ENCODE measurements at places on chromosomes 3 and 15.

DNA sequence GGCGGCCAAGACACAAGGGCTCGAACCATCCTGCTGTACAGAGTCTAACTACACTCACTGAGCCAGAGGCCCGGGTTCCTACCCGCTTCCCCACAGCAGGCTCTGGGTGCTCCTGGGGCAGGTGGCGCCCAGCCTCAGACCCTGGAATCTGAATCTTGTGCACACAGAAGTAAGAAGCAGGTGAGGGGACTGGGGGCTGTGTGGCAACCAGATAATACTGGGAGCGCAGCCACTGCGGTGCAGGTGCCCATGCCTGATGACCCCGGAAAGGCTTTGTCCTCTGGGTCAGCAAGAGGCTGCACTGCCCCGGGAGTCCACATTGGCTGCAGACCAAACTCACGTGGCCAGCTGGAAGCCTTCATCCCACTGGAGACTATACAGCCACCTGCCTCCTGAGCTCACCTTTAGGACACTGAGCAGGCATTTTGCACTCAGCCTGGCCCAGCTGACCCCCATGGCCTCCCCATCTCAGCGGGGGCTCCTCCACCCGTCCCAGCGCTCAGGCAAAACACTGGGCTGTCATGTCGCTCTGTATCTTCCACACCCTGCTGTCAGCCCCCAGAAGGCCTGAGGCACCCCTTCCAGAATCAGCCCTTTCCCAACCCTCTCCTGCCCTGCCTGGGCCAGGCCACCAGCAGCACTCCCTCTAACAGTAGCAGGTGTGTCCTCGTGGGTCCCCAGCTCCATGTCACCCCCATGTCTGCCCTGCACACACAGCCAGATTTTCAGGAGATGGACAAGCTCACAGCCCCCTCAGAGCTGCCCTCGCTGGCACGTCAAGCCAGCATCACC lies 101.0 kb upstream of the IQSEC1 start:
- no peak for DNase-seq

- no peak for DNase-seq
These were observed 270.8 kb downstream of the OPA1 start for GRCh38 chr3:193863657-193864357.

- no peak for DNase-seq
These were observed 15.8 kb downstream of the ST3GAL6 start for GRCh38 chr3:98778852-98779413.

DNA sequence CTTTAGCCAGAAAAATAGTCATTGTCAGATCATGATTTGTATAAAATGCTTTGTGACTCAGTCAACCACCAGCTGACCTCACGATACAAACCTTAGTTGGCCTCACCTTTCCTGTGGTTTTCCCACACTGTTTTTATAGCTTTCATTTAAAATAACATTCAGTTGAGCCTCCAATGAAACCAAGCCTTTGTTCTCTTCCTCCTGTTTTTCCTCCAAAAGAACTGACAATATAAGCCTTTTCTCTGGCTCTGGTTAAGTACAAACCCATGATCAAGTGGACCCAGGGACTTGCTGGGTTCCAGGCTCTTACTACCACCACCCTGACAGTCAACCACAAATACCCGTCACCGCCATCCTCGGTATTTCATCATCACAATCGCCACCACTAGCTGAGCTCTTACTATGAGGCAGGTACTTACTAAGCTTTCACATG lies 81.7 kb downstream of the TAMM41 start:
- DNase-seq: no peak

- no peak for DNase-seq
These were observed 517.3 kb downstream of the MECOM start for GRCh38 chr3:169146179-169146665.

GRCh38 chr3:194332858-194333211 lies 18.3 kb downstream of the CPN2 start:
- DNase-seq: no peak

- no peak for DNase-seq
These were observed 234.2 kb upstream of the ST8SIA2 start for GRCh38 chr15:92159481-92159880.

- DNase-seq: no peak
These were observed 25.5 kb upstream of the APOD start for GRCh38 chr3:195609229-195609628.

DNA sequence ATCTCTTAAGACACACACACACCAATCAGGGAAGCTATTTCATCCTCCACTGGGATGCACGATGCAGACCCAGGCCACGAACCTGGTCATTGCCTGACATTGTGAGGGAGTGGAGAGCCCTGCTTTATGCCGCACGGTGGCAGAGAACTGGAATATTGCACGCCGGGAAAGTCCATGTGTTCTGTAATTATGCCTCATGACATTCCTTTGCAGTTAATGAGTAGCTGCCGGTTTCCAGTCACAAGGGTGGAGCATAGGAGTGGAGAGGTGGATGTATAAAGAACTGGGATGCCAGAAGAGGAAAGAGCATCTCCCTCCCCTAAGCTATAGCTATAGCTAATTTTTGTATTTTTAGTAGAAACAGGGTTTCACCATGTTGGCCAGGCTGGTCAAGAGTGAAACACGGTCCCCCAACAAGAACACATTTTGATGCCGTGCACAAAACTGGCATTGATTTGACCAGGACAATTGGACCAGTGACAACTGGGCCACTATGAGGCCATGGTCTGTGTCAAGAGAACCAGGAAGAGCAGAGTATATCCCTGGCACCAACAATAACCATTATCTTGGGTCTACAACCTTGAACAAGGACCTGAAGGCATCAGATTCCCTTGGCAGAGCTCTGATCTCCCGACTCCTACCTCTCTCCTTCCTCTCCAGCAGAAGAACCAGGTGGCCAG lies 51.4 kb downstream of the SH3BP5 start:
- no peak for DNase-seq

DNA sequence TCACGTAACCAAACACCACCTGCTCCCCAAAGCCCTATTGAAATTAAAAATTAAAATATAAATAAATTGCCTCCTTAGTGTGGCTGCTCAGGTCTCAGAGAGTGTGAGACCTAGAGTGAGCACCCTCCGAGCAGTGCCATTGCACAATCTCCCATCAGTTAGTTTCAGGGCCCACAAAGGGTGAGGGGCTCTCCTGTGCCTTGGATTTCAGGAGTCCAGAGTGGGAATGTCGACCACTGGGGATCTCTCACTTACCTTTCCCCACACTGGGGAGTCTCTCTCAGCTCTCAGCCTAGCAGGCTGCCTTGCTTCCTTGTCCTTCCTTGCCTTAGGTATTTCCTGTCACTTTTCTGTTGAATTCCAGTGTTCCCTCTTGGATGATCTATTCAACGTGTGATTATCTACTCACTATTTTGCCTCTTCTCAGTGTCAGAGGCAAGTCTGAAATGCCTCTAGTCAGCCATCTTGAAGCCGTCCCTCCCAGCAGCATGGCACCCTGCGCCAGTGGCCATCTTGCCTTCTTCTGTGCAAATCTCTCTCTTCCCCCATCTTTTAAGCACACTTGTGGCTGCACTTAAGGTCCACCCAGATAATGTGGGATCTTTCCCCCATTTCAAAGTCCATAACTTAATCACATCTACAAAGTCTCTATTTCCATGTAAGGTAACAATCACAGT lies 119.3 kb downstream of the LRRK1 start:
- no peak for DNase-seq

- DNase-seq: peak; percentile 50
These were observed 600.5 kb downstream of the EDEM1 start for GRCh38 chr3:5787861-5788488.

DNA sequence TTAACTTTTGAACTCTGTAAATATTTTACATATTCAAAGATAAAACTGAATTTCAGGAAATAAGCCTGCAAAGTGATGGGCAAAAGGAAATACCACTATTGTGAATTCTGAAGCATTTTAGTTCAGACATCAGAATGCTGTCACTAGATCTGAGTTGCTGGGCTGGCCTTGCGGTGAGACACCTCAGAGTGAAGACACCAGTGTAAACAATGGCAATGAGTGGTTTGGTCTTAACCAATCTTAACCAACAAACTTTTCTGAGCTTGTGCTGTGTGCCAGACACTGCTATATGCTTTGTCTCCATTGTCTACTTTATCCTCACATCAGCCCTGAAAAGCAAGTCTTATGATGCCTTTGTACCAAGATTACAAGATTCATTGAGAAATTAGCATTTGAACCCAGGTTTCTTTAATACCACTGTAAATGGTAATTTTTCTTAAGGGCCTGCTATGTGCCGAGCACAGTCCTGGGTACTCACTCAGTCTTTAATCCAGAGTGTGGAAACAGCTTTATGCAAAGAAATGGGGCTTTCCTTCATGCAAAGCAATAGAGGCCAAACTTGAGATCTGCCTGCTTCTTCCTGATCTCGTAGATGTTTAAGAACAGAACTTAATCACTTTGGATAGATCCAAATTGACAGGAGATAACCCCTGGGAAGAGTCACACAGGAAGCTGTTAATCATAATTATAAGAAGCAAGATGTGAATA lies 55.0 kb downstream of the TMEM39A start:
- DNase-seq: no peak

DNA sequence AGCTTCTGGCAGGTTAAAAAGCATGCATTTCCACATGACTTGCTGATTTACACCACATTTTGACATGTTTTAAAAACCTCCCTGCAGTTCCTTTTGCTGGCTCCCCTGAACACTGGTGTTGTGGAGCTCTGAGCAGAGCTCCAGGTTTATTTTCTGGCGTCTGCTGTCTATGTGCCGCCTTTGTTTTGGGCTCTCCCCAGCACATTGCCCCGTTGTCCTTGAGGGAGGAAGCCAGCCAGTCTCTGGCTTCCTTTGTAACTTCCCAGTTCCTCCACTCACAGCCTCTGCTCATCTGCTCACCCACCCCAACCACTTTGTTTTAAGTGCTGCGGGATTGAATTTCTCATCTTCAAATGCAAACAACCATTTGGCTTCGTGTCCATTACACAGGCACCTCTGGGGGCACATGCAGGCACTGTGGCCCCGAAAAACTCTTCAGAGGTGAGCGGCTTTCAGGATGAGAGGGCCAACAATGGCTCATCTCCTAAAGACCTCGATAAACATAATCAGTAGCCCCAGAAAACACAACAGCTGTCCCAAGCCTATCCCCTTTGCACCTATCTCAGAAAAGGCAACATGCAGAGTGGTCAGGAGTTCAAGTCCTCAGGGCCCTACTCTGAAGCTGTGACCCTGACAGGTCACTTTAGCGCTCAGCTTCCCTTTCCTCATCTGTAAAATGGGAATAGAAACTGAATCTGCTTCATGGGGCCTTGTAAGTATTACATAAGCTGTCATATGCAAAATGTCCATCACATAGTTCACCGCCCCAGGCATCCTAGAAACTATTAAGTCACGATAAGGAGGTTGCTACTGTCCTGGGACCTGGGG lies 1.3 kb upstream of the MEF2A start:
- peak; percentile 39 for DNase-seq

DNA sequence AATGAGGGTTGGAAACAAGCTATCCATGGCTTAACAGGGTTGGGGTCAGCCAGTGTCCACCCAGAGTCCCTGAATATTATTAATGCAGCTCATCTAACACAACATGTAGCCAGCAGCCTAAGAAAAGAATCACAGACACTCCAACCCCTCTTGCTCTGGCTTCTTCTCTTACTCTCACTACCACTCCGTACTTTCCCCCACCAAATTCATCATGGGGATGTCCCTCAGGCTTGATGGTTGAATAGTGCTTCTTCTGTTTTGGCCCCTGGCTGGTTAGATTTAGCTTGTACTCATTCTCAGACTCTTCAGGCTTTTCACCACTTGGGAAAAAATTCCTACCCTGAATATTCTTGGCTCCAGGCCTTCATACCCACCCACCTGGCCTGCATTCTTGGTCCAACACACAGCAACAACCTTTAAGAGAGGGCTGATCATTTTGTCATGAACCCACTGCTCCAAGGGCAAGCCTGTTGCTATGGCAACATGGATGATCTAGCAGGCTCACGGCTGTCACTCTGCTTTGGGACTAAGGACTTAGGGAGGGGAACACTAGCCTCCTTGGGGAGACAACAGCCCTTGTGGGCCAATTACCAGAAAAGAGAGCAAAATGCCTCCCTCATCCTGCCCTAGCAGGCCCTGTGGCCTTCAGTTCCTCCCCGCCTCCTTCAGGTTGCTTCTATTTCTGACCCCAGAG lies 9.4 kb upstream of the MED12L start:
- DNase-seq: no peak

DNA sequence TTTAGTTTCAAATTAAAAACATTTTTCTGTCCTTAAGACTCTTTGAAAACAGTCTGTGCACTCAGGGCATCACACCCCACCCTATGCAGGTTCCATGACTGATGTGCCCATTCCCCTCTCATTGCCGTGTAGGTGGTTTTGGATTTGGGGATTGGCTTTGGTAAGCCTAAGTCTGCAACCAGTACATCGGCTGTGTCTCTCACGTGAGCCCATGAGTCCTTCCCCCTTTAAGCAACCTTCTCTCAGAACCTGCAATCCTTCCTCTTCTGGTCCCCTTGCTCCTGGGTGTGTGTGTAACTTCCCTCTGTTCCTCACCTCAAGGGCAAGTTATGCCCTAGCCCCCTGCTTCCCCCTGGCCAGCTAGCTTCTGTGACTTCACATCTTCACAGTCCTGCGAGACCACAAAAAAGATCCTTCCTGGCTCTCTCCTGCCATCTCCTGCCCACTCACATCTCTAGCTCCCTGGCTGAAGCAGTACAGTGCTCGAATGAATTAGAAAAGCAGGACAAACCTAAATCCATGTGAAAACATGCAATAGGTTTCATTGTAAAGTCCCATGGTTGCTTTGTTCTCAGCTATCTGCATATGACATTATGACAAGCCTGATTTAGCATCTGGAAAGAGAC lies 126.7 kb downstream of the UACA start:
- DNase-seq: peak; percentile 39

GRCh38 chr3:189123595-189124387 lies 48.0 kb upstream of the TPRG1 start:
- DNase-seq: no peak

- no peak for DNase-seq
These were observed 16.2 kb upstream of the VILL start for GRCh38 chr3:37974121-37975083.

- DNase-seq: no peak
These were observed 14.4 kb upstream of the SENP7 start for GRCh38 chr3:101527441-101527840.

GRCh38 chr3:161291191-161291901 lies 70.2 kb downstream of the NMD3 start:
- DNase-seq: no peak

GRCh38 chr3:176855901-176856486 lies 341.3 kb downstream of the TBL1XR1 start:
- no peak for DNase-seq

GRCh38 chr3:114417675-114418074 lies 123.8 kb downstream of the TIGIT start:
- DNase-seq: no peak

- no peak for DNase-seq
These were observed 199.7 kb downstream of the ARRDC4 start for GRCh38 chr15:98160236-98160635.

- no peak for DNase-seq
These were observed 619.0 kb downstream of the MECOM start for GRCh38 chr3:169044331-169045113.

- DNase-seq: no peak
These were observed 231.0 kb upstream of the ATP11B start for GRCh38 chr3:182562274-182562673.

Measured in dorsolateral prefrontal cortex (tissue), 122 donors.